Dermis microvascular lymphatic vessel endothelial cell (primary cell): ENCODE measurements at places on chromosomes 16 and 17. TPM values are rescaled to one million over a fixed set of nuclear protein-coding genes. Genes with fewer than 3 reads are reported as not detected.

The KRT23 gene
- 2.1 TPM in 1 of 2 replicates, not detected in the other for total RNA-seq

The RRAD gene
- total RNA-seq, result 0.25 and 1.0 TPM in 2 replicates

GRCh38 chr16:75086281-75086680 lies 30.3 kb downstream of the LDHD start:
- no peak for DNase-seq

DNA sequence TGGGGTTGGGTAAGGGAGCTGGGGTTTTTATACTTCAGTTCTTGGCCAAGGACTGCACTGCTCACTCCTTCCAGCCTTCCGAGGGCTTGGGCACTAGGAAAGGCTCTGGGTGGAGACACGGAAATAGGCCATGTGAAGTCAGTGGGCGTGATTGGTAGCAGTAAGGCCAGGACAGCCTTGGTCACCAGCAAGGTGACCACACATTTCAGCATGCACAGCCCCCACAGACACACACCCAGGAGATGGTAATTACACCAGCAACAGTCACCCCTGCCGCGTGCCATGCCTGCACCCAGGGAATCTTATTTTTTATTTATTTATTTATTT lies 252.5 kb downstream of the SEC14L1 start:
- DNase-seq, result no peak

DNA sequence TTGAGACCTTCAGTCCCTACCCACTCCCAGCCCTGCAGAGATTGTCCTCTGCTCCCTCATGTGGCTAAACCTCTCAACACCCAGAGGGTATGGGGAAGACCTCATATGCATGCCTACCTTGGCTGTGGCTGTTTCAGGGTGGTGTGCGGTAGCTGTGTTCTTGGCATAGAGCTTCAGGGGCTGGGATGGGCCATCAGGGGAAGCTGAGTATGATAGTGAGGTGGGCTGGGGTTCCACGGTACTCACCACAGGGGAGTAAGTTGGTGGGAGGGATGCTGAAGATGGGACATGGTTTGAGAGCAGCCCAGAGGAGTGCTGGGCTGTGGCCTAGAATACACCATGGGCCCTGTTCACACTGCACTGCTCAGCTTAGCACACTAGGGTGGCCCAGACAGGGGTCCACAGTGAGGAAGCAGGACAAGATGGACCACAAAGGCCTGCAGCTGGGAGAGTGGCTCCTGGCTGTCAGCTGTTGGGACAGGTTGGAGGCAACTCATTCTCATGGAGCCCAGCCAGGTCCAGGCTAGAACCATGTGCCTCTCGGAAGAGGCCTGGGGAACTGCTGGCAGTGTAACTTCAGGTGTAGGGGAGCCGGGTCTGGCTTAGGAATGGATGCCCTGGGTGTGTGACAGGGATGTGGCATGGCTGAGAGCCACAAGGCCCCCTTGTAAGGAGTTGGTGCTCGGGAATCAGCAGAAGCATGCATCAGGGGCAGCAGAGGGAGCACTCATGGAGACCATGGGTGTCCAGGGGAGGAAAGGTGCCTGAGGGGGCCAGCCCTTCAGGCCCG lies 3.1 kb downstream of the MFAP4 start:
- no peak for DNase-seq

- DNase-seq, result peak; percentile 59
Observed at GRCh38 chr16:79598348-79599181, 2.0 kb downstream of the MAF start.

GRCh38 chr16:81668243-81669097 lies 110.6 kb upstream of the PLCG2 start:
- DNase-seq, result no peak

- no peak for DNase-seq
Observed at GRCh38 chr17:31917065-31917529, 15.6 kb upstream of the UTP6 start.

GRCh38 chr16:85498607-85499006 lies 114.5 kb upstream of the GSE1 start:
- DNase-seq, result no peak
